Breast epithelium (tissue), 4 donors: ENCODE measurements at places on chromosomes 5 and 9. TPM values are rescaled to one million over a fixed set of nuclear protein-coding genes. Genes with fewer than 3 reads are reported as not detected.
A peak's percentile ranks its signal among the peaks of the same experiment; 100 is the strongest.

DNA sequence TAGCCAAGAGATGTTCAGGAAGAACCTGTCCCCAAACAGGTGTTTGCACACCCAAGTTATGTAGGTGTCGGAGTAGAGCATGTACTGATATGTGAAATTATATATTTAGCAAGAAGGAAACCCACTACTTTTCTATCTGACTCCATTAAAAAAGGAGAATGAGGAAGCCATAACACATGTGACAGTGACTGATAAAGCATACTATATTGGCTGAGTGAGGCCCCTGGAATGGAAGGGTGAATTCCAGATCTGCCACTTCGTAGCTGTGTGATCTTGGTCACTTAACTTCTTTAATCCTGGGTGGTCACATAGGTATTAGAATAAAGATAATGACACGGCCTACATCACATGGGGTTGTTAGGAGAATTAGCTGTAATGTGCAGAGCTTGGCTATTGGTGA lies 116.0 kb upstream of the MAN2A1 start:
- DNase-seq = no peak

- DNase-seq = peak; percentile 60
These were observed 518 bp downstream of the UBE2B start for GRCh38 chr5:134371834-134372340.

GRCh38 chr9:126676102-126676684 lies 62.5 kb downstream of the LMX1B start:
- DNase-seq = no peak

- DNase-seq = no peak
These were observed 60.7 kb upstream of the ANGPTL2 start for GRCh38 chr9:127182901-127183746.

DNA sequence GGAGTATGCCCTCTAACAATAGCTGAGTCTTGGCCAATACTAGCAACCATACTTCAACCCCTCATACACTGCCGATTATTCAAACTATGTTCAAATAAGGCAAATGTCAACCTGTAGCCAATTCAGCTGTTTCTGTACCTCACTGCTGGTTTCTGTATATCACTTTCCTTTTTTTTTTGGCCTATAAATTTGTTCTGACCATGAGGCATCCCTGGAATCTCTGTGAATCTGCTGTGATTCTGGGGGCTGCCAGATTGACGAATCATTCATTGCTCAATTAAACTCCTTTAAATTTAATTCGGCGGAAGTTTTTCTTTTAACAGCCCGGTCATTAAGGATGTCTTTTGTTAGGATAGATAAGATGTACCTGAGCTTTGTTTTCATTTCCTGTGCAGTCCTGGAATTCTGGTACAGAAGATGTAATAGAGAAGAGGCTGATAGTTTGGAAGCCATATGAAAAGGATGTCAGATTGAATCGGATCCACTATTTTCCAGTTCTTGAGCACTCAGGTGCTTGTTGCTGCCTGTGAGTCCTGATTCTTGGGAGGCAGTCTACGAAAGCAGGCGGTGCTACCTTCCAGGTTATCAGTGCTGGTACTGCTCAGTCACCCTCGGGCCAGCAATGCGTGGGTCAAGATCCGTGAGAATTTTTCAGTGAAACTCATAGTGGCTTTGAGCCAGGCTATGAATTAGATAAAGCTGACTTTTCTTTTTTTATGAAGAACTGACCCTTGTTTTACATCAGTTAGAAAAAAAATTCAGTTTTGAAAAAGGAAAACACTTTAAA lies 106.2 kb upstream of the TUT7 start:
- DNase-seq = no peak

DNA sequence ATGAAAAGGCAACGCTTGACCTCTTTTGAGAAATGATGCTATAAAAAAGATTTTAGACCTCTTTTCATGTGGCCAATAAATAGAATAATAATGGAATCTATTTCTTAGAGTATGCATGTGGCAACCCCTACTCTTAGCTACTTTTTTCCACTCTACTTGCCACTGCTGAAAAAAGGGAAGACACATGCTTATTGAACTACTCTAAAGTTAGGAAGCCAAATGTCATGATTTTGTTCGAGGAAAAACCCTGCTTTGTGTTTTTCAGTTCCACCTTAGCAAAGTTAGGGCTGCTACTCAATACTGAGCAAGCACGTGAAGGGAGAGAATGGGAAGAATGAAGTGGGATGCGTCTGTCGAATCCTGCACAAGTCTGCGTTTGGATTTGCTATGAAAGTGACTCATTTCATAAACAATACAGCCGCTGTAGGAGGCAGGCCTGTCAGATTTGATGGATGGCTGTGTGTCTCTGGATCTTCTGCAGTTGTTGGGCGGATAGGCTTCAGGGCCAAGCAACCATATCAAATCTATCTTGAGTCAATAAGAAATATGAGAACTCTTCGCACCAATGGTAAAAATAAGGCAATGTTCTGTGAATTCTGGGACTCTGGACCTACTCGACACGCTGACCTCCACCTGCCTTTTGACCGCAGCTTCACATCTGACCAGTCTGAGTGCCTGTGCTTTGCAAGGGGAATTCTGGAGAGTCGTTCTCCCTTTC lies 333.6 kb downstream of the PIK3R1 start:
- no peak for DNase-seq

- no peak for DNase-seq
These were observed 859 bp downstream of the CDKN2AIPNL start for GRCh38 chr5:134410822-134411221.

- DNase-seq = no peak
These were observed 13.0 kb downstream of the SLC25A25 start for GRCh38 chr9:128081056-128081455.

DNA sequence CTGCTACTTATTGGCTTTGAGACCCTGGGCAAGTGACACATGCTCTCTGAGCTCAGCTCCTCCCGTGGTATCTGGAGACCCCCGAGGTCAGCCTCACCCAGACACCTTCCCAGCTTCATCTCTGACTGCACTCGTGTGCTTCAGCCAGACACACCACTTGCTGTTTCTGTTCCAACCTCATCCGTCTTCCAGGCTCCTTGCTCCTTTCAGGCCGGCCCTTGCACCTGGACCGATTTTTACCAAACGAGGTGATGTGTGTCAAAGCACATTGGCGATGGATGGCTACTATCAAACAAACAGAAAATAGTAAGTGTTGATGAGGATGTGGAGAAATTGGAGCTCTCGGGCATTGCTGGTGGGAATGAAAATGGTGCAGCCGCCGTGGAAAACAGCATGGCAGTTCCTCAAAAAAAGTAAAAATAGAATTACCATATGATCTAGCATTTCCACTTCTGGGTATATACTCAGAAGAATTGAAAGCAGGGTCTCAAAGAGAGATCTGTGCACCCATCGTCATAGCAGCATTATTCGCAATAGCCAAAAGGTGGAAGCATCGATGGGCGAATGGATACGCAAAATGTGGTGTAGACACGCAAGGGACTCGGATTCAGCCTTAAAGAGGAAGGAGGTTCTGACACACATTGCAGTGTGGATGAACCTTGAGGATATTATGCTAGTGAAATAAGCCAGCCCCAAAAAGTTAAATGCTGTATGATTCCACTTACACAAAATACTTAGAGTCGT lies 96.1 kb upstream of the IER5L start:
- peak; percentile 14 for DNase-seq

GRCh38 chr5:170917113-170917512 lies 55.3 kb downstream of the RANBP17 start:
- no peak for DNase-seq

DNA sequence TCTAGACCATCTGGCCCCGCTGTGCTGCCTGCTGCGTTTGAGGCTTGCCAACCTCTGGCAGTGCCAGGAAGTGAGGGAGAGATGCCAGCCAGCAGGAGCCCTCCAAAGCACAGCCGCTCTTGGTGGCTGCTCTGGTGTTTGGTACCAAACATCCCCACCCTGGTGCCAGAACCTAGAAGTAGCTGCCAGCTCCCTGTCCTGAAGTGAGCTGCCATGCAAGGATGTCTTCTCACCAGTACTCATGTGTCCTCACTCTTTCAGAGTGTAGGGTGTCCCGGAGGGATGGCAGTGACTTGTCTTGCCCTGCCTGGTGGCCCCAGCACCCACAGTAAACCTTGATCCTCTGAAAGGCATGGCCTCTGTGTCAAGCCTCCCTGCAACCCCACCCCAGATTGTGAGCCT lies 43.4 kb downstream of the AMBP start:
- no peak for DNase-seq

GRCh38 chr9:98502976-98503325 lies 205.8 kb downstream of the GABBR2 start:
- DNase-seq = no peak

DNA sequence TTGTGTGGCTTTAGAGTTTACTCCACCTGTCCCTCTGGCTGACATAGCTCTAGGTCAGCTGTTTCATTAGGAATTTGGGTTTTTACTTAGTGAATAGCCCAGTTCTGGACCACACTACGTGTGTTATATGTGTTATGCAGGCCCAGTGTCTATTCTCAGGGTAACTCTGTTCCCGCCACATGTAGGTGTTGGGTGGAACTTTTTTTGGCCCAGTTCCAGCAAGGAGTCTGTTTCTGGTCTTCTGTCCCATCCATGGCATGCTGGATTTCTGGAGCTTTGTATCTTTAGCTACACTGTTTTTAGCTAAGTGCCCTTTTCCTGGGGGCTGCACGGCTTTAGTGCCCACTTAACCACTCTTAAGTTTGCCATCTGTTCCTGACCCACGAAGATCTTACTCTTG lies 15.5 kb downstream of the RMI1 start:
- DNase-seq = no peak

DNA sequence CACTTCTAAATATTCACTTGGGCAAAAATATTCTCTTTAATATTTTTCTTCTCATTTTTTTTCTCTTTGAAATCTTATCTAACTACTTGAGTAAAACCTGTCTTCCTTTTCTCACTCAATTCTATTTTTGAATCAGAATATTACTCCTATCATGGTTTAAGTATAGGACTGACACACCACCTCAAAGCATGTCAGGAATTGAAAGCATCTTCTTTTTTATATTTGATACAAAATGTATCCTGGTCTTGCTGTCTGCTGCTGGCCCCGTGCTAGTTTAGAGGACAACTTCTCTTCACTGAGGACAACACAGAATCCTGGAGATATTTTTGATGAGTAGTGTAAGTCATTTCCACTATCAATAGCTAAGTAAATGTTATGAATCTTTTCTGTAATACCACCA lies 383.6 kb downstream of the GADD45G start:
- no peak for DNase-seq

DNA sequence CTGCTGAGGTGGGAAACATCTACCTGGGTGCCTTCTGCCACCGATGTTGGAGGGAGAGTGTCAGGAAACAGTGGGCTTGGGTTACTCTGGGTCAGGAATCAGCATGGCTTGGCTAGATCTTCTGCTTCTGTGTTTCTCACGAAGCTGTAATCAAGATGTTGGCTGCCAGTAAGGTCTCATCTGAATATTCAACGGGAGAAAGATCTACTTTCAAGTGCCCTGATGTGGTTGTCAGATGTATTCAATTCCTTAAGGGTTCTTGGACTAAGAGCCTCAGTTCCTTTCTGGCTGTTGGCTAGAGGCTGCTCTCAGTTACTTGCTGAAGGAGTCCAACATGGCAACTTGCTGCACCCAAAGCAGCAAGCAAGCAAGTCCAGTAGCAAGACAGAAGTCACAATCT lies 41.9 kb upstream of the STOM start:
- DNase-seq = no peak

- no peak for DNase-seq
These were observed 9.6 kb upstream of the BICD2 start for GRCh38 chr9:92774274-92774673.

DNA sequence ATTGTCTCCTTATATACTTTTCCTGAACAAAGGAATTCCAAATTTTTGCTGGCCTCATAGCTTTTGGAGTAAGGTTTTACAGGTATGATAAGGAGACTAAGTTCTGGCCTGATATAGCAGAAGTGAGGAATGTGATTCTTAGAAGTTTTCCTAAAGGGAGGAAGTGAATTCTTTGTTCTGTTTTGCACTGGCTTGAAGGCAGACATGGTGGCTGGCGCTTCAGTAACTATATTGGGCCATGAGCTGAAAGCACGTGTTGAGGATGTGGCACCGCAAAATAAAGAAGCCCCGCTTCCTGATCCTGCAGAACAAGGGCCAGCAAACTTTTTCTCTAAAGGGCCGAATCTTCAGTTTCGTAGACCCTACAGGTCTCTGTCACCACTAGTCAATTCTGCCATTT lies 224.2 kb downstream of the SNX18 start:
- no peak for DNase-seq

GRCh38 chr5:22611327-22611726 lies 241.8 kb downstream of the CDH12 start:
- no peak for DNase-seq

- DNase-seq = no peak
These were observed 17.3 kb upstream of the TGFBI start for GRCh38 chr5:136011414-136012001.

DNA sequence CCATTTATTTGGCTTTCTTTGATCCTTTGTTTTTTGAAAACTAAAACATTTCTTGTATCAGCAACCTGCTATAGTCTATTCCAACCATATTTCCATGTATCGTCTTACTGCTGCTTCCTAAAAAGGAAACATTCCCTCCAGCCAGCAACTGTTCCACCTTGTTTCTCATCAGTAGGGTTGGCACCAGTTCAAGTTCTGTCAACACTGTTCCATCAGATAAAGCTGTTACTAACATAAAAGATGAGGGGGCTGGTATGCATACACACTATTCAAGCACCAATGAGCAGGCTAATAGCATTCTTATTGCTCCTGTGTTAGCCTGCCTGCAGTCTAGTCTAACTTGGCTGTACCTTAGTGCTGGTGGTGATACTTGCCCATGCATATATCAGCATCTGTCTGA lies 178.3 kb downstream of the CWC27 start:
- no peak for DNase-seq

- no peak for DNase-seq
These were observed 8.7 kb upstream of the NDUFB6 start for GRCh38 chr9:32581512-32582143.

DNA sequence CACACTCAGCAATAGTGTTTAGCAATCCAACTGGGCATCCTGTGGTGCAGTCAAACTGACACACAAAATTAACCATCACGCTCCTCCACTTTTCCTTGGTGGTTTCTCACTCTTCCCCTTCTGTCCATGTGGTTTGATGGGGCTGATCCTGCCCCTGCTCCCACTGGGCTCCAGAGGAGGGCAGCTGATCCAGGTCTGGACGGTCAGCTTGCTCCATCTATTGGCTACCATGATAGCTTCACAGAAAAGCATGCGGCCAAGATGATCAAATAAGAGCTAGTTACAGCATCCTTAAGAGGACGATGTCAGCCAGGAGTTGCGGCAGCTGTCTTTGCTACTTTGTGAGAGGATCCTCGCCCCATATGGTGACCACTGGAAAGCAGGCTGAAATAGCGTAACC lies 29.6 kb upstream of the RANBP17 start:
- DNase-seq = no peak

The TSLP gene
- total RNA-seq = 0.44 TPM

The C9orf50 gene
- total RNA-seq = not detected

The ADAMTS2 gene
- 11.3 TPM for total RNA-seq

The GFI1B gene
- not detected for total RNA-seq

The ARL10 gene
- 17.7 TPM for total RNA-seq

The PCDHB15 gene
- total RNA-seq = 1.6 TPM

The GAPT gene
- total RNA-seq = 1.2 TPM
